ENCODE measurements at places on chromosomes 7 and 10.

DNA sequence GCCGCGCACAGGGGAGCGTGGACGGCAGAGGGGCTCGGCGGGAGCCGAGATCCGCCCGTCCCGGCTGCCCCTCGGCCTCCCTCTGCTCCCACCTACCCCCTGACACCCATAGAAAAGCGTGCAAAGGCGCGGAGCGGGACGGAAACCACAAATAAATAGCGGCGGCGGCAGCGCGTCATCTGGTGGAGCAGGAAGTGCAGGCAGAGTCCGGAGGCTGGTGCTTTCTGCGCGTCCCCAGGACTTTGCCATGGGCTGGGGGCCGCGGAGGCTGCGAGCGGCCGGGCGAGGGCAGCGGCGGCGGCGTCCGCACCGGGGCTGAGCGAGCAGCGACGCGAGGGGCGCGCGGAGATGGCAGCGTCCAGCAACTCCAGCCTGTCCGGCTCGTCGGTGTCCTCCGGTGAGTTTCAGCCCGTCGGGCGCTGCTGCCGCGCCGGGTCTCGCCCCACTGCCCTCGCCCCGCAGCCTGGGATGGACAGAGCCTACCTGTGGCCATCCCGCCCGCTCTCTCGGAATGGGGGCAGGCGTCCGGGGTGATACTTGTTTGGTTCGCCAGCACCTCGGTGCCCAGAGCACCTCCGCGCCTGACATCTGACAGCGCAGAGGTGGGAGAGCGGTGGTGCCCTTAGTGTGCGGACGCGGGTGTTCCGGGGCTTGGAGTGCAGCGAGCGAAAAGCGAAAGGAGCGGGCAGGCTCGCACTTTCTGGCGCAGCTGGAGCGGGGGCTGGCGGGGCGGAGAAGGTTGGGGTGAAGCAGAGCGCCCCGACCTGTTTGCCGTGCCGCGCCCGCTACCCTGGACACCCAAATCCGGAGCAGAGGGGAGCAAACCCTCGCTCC, at the start of gene CHN2:
TSS of gene CHN2 (plus strand) at position 182 of the 834 bp plus-strand sequence.
- DNase-seq = peak; percentile 74

GRCh38 chr7:132077971-132078685, 498.1 kb downstream of the PLXNA4 start:
- no peak for DNase-seq

- DNase-seq = no peak
Measured at GRCh38 chr10:122236690-122237306, 34.3 kb upstream of the BTBD16 start.

GRCh38 chr7:44073664-44074348, 8.4 kb upstream of the PGAM2 start:
- DNase-seq = no peak

DNA sequence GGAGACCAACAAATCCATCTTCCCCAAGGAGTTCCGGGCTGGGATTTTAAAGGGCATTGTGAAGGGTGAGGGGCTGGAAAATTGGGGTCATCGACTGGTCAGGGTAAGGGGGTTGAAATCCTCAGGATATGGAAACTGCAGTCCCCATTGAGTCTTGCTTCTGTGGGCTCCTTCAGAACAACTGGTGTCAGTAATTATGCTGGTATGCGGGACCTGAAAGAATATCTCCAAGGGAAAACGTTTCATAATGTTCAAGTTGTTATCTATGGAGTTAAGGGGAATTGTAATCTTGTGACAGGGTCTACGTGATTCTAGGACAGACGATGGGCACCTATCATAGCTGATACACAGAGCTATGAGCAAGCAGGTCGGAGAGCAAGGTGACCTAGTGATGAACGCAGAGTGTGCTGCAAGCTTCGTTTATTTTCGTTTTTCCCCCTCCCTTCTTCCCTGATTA, 494 bp upstream of the RHBDD2 start:
- no peak for DNase-seq

- DNase-seq = no peak
Measured at GRCh38 chr10:90530521-90530920, 327.3 kb downstream of the HTR7 start.

- no peak for DNase-seq
Measured at GRCh38 chr7:69002416-69002815, 595.9 kb upstream of the AUTS2 start.

DNA sequence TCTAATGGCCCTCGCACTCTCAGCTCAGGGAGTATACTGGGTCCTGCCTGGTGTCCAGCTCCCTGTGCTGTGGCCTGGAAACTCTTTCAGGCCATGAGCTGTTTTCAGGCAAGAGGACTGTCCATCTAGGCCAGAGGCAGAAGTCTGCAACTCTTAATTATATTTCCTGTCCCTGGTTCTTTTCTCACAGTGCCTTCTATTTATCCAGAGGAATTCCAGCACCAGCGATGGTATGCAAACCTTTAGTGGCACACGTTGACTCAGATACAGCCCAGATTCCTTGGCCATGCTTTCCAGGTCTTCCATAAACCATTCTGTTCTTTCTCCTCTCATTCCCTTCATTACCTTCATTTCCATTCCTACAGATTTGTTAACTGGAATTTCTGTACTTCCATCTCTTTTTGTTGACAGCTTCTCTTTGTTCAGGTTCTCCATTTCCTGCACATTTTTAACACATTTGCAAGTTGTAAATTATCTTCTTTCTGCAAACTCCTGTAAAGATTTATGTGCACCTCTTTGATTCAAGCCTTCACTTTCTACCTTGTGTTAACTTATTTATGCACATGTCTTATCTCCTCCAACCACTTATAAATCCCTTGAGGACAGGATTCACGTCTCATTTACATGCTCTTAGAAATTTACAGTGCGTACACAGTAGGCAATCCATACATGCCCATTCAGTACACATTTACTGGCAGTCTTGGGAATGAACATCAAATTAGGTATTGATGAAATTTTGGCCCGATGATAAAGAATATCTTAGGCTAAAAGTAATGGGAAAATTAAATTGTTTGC, 172.1 kb downstream of the CELF2 start:
- no peak for DNase-seq

DNA sequence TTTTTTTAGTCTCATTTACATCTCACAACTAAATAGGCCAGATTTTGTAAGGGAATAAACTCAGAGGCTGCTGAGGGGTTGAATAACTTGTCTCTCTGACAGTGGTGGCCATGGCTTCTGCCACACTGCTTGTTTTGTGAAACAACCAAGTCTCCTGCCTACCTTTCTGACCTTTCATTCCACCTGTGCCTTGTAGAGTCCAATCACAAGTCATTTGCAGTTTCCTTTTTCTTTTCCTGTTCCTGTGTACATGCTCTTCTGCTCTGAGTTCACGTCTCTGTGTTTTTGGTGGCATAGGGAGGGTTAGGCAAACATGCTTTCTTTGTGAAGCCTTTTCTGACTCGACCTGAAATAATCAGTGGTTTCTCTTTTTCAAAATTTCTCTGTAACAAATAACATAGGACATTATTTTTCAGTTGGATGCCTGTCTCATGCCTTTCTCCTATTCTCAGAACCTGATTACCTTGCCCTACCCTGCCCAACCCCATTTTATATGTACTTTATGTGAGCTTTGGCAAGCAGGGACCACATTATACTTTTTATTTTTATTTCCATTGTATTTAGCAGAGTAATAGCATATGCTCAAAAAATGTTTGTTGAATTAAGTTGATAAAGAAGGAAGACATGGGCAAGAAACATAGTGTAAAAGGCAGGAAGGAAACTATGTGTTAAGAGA, 81.7 kb downstream of the HDAC9 start:
- DNase-seq = no peak

- no peak for DNase-seq
Measured at GRCh38 chr10:54622017-54622416, 179.0 kb downstream of the PCDH15 start.

DNA sequence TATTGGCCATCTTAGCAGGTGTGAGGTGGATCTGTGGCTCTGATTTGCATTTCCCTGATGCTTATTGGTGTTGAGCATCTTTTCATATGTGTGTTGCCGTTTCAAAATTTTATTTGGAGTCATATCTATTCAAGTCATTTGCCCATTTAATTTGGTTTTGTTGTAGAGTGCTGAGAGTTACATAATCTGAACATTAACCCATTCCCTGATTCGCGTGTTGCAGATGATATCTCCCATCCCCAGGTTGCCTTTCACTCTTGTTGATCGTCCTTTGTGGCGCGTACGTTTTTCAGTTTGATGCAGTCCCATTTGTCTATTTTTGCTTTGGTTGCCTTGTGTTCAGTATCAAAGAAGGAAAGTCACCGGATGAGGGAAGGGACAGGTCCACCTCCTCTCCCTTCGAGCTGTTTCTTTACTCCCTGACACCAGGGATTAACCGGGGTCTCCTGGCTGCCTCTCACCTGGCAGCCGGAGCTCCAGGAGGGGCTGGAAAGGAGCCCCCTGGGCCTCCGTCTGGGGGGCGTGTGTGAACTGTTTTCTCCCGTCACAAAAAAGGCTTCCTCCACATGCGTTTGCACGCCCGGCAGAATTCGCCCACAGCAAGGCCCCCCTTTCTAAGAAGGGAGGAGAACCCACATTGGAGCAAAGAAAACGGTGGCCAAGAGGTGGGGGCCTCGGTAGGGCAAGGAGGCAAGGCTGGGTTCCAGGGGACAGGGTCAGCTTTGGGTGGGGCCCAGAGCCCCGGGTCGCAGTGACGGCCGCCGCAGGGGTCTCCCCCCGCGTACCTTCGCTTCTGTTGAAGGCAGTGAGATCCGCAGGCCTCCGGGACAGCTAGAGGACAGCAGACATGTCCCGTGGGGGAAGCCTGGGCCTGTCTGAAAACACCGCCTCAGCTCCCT, 8.3 kb downstream of the MNX1 start:
- no peak for DNase-seq

- DNase-seq = no peak
Measured at GRCh38 chr10:7397049-7398035, 13.5 kb downstream of the SFMBT2 start.

Measured in SK-MEL-5 (cell line).